ENCODE measurements at places on chromosomes 2 and 18.

DNA sequence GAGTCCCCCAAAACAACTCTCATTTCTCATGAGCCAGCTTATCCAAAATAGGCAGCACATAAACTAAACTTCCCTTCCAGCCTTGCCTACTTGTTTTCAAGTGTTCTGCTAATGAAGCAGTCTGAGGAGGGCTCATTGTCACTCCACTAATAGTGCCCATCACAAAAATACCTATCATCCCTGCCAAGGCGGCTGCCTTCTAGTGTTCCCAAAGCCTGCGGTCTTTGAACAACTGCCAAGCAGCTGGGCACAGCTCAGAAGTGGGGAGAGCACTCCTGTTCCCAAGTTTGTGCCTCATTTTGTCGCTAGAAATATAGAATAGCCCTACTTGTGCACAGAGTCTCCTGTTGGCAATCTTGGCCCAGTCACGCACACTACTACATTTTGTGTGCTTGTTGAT lies 50.3 kb downstream of the DTNA start:
- no peak for DNase-seq

DNA sequence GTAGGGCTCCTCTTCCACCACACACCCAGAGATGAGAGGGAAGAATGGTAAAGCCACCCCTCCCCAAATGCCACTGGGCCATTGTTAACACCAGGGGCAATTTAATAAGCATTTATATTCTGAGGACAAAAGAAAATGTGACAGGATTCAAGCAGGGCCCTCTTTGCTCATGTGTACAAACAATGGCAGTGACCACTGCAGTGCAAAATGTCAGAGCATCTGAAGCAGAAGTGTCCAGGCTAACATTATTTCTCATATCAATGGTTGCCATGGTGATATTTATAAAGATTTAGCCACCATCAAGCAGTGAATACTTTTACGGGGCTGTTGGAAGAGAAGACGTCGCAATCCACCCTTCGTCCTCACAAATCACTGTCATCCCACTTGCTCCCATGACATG lies 10.8 kb upstream of the EPB41L3 start:
- no peak for DNase-seq

DNA sequence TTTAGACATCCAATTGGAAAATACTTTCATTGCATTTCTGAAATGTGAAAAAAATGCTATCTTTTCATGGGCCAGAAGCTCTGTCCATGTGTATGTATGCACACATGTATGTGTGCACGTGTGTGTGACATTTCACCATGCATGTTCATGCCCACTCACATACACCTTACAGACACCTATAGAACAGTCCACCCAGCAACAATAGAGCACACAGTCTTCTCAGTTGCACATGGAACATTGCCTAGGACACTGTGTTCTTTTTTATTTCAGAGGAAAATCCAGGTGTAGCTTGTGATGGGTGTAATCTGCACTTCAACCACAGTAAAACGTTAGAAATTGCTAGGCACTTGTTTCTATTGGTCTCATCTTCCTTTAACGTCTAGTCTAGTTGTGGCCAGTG lies 114.8 kb upstream of the RGPD4 start:
- no peak for DNase-seq

- no peak for DNase-seq
Measured at GRCh38 chr2:63817382-63817781, 24.3 kb upstream of the UGP2 start.

GRCh38 chr2:153601812-153602211 lies 123.2 kb upstream of the RPRM start:
- DNase-seq = no peak

DNA sequence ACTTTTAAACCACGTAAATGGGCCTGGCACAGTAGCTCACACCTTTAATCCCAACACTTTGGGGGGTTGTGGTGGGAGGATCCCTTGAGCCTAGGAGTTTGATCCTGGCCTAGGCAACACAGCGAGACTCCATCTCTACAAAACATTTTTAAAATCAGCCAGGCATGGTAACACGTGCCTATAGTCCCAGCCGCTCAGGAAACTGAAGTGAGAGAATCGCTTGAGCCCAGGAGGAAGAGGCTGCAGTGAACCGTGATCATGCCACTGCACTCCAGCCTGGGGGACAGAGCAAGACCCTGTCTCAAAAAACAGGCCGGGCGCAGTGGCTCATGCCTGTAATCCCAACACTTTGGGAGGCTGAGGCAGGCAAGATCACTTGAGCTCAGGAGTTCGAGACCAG lies 12.2 kb downstream of the ROCK1 start:
- DNase-seq = no peak

DNA sequence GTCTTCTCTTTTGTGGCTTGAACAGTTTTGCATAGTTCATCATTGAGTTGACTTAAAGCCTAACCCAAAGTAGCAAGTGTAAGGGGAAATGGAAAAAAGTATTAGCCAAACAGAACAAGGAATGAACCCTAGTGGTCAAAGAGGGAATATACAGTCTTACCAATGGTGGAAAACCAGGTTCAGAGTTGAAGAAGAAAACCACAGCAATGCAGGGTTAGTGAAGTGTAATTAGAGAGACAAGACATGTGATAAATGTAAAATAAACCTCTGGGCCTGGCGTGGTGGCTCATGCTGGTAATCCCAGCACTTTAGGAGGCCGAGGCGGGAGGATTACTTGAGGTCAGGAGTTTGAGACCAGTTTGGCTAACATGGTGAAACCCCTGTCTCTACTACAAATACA lies 2.4 kb downstream of the TTN start:
- DNase-seq = no peak

- peak; percentile 18 for DNase-seq
Measured at GRCh38 chr2:85990084-85990483, 101.3 kb upstream of the ST3GAL5 start.

GRCh38 chr2:33314541-33314940 lies 161.9 kb upstream of the RASGRP3 start:
- DNase-seq = no peak

DNA sequence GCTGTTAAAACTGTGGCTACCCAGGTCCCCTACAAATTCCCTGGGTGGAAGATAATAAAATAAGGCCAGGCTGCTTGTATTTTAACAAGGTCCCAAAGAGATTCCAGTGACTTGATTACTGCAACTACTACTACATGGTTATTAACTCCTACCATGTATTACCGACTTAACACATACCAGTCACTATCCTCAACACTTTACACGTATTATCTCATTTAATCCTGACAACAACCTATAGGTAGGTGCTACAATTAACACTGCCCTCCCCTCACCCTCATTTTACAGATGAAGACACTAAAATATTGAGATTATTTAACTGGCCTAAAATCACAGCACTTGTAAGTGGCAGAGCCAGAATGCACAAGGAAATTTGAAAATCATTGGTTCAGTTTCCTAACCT lies 5.4 kb downstream of the CLASP1 start:
- no peak for DNase-seq

DNA sequence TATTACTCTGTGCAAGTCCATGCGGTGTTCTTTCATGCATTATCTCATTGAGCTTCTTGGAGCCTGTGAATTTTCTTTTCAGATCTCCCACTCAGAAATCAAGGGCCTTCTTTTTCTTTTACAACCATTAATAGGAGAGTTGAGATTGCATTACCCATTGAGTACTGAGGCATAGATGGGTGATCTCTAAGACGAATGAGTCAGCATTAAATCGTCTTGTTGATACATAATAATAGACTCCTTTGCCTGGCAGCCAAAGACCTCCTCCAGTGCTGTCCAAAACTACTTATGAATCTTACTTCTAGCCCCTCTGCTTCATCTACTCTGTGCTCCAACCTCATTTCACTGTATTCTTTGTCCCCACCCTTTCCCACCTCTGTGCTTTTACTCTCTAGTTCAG lies 180.5 kb downstream of the AGPS start:
- no peak for DNase-seq

DNA sequence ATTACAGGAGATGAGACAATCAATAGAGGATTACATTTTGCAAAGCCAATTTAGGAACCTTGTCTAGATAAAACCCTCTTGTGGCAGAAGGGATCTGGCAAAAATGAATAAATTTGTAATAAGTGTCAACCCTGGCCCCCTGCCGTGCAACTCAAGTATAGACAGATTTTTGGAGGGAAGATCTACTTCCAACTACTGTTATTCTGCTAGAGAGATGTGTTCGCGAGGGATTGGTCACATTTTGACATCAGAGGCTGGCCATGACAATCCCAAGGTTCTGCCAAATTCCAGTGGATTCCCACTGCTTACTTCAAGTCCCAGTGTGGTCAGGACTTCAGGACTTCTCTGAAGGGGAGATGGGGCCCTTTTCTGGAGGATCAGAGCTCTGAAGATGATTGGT lies 192.6 kb downstream of the SH3RF3 start:
- DNase-seq = no peak

GRCh38 chr2:223005496-223005895 lies 46.5 kb upstream of the KCNE4 start:
- no peak for DNase-seq

DNA sequence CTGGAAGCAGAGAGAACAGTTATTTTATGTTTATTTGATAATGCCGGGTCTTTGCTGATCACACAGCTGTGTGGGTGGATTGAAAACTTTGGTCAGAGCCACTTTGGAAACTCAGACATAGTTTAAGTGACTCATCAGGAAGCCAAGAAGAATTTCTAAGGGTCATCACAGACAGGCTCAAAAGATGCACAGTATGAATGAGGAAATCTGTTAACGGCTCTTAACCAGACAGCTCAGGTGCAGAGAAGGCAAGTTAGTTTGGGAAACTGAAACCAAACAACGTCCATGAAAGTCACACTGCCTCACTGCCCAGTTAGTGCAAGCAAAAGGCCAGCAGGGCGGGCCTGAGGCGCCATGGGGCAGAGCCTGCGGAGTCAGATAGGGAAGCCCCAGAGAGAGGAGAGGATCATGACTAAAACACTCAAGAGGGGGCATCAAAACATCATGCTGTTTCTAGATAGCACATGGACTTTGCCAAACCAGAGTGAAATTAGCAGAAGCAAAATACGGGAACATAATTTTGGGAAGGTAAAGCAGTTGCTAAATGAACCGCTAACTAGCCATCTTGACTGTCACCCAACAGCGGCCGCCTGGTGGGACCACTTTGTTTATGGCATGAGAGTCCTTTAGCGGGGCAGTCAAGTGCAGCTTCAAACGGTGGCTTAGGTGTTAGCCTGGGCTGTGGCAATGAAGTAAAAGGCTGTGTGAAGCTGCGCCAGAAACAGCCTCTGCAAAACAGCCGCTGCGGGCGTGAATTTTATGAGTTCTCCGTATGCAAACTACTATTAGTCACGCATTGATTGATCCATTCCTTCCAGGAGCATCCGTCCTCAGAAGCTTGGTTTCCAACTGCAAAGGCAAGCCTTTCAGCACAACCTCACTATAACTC lies 101.2 kb downstream of the KCTD18 start:
- peak; percentile 21 for DNase-seq

- no peak for DNase-seq
Measured at GRCh38 chr2:56118474-56118873, 65.3 kb upstream of the CCDC85A start.

GRCh38 chr2:226873051-226873620 lies 37.3 kb downstream of the RHBDD1 start:
- DNase-seq = no peak

DNA sequence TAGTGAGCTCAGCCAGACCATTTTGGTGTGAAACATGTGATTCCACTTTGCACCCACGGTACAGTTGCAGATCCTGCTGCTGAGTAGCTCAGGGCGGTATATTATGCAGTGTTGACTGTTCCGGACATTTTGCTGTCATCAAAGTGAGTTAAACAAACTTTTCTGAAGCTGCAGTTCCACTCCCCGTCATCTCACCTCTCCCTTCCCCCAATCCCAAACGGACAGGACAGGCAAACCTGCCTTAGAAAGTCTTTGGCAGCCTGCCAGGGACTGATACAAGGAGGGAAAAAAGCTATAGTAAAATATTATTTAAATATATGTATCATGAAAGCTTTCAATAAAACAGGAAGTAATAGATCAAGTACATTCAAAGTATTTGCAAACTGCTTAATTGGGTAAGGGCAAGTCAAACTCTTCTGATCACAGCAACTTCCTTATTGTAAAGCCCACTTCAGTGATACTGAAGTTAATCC lies 35.5 kb upstream of the SP5 start:
- no peak for DNase-seq

- no peak for DNase-seq
Measured at GRCh38 chr2:189465076-189465475, 23.8 kb downstream of the WDR75 start.

GRCh38 chr18:25544546-25545287 lies 192.8 kb upstream of the ZNF521 start:
- no peak for DNase-seq

Data from head of caudate nucleus (tissue), 42 donors.